ENCODE measurements at places on chromosomes 1 and 21.

DNA sequence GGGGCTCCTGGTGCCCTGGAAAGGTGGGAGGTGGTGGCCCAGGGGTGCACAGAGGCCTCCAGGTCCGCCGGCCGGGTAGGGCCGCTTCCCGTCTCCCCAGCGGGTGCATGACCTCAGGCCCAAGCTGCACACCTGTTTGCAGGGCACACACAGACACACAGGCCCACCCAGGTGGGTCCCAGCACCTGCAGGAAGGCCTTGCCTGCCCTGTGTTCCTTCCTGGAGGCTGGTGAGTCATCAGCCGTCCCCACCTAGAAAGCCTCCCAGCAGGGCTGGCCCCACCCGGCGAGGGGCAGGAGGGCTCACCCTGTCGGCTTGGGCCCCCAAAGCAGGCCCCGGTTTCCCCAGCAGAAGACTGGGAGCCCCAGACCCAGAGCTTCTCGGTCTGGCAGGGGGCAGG, 23.6 kb upstream of the TTLL10 start:
- DNase-seq: no peak

- no peak for DNase-seq
These were observed at the start of gene OR14I1 for GRCh38 chr1:248702714-248703113. Gene OR14I1 (minus strand): TSS chr1:248702766.

DNA sequence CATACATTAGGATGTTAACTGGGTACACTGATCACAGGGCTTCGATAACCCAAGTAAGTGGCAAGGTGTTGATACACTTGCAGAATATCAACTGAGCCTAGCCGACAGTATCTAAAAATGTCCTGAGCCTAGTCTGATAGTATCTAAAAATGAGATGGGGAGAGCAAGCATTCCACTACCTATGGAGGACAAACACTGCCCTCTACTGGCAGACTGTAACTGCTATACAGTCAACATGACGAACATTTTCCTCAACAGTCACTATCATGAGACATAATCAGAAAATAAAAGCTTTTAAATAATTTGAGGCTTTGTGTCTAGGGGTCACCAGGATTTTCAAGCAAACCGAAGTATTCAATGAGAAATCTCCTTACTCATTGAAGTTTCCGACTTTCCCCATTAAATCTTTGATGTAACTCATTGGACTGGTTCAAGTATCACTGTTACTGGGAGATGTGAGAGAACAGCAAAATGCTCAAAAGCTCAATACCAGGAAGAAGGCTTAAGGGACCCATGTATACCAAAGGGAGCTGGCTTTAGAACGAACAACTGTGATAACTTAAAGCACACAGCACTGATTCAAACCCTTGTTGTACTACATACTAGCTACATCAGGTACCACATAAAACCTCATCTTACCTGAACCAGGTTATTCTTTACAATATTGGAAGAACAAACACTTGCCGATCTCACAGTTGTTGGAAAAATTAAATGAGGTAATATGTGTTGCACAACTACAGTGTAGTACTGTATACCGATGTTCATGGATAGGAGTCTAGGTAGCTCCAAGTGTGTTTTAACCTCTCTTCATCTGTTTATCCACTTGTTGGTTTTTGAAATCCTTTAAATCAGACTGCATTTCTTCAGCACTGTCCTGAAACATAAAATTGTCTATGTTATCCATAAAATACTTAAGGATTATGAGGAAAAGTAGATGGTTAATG, 31.1 kb upstream of the SLC45A3 start:
- peak; percentile 48 for DNase-seq

DNA sequence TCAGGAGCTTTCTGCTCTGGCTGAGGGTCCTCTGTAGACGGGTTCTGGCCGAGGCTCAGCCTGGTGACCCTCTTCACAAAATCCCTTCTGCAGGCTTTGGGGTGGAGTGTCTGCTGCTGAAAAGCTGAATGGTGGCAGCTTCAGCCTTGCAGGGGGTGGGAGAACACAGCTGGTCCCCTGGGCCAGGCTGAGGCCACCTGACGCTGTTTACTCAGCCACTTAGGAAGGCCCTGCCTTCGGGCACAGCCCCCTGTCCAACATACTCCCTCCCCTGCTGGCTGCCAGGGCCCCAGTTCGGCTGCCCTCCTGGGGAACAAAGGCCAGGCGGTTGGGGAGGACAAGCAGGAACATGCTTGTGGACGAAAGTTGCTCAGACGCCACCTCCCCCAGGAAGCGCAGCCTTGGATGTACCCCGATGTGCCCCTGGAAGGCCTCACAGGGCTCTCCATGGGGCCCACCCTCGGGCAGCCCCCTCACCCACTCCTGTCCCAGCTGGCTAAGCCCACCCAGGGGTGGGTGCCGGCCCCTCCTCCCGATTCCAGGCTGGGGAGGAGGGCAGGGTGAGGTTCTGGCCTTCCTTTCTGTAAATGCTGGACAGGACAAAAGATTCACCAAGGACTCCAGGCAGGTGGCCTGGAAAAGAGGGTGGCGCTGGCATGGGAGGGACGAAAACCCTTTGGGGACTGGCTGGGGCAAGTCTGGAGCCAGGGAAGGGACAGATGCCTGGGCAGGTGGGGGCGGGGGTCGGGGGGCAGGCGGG, at the start of gene ANKRD65:
ANKRD65 (minus strand) TSS at position 130 of the 760 bp plus-strand sequence. CDS start 271 bp downstream, outside the sequence.
- no peak for DNase-seq

DNA sequence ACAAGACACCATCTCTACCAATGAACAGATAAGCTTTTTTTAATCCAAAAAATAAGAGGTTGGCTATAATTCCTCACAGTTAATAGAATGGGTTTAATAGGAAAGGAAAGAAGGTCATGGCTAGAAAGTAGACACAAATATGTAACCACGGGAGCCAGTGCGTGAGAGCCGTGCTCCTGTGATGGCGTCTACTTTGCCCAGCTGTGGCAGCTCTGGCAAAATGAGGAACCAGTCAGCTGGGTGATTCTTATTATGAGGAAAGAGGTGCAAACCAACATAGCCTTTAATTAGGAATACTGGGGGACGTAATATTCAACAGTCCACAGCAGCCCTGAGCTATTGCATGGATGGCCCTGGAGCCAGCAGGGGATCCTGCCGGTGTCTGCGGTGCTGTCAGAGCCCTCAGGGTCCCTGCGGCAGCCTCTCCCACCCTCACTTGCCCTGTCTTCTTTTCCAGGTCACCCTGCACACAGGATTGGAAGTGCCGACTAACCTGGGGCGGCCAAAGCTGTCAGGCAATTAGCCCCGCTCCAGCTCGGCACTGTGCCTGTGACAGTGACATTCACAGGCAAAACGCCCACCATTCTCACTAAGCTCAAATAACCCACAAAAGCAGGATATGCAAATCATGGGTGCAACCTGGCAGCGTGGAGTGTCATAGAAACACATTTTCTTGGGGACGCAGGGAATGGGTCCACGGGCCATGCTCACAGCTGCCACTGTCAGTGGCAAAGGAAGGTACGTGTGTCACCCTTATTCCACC, 25.9 kb upstream of the GNPAT start:
- no peak for DNase-seq

DNA sequence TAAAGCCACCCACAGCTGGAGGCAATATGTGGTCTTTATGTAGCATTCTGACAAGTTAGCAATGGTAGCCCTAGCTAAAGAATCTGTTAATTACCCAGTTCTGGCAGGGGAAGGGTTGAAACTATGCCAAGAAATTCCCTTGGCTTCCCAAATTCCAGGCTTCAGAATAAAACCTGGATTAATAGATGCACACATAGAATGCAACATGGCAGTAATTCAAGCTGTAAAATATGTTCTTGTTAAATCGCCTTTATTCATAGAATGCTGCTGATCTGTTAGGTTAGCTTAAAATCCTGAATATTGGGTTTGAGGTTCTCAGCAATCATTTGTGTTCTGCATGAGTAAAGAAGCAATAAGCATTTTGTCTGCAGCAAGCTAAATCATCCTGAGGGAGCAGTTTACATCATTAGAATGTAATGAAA, 80.1 kb downstream of the ZNF326 start:
- no peak for DNase-seq

GRCh38 chr1:15928971-15929965, 46.6 kb downstream of the ZBTB17 start:
- no peak for DNase-seq

DNA sequence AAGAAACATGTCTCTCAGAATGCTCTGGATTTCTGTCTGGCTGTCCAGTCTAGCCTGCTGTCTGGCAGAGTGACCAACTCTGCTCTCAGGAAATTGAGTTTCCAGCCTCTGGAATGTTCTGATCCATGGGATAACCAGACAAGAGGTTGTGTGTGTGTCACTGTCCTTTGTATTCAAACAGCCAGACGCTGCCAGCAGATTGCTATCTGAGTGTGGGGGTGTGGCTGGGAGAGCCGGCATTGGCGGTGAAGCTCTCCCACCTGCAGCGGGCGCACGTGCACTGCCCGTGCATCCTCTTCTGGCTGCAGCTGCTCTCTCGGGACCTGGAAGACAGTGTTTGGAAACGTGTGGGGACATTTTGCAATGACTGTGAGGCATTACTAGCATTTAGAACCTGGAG, 26.1 kb downstream of the PKP1 start:
- no peak for DNase-seq

- no peak for DNase-seq
These were observed 10.6 kb upstream of the NADK start for GRCh38 chr1:1788646-1789431.

DNA sequence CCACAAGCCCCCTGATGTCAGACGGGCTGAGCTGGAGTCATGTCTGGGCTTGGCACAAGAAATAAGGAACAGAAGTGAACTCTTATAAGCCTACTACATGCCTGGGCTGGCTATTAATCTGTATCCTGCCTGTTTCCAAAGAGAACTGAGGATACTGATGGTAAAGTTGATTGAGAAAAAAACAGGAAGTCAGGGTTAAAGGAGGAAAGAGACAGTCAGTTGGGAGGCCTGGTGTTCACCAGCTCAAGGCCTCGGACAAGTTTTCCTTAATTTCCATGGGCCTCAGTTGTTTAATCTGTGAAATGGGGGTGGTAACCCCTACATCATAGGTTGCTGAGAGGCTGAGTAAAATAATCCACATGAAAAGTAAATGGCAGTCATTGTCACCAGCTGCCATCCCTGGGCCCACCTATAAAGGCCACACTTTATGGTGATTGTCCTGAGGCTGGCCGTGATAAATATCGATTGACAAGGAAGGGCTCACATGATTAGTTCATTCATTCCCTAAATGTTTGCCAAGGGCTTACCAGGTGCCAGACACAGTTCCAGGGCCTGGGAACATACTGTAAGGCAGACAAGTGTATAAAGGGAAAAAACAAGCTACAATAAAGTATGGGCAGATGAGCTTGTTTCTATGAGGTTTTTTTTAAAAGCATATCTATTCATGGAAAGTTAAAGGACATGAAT, 2.8 kb downstream of the ALDH4A1 start:
- no peak for DNase-seq

DNA sequence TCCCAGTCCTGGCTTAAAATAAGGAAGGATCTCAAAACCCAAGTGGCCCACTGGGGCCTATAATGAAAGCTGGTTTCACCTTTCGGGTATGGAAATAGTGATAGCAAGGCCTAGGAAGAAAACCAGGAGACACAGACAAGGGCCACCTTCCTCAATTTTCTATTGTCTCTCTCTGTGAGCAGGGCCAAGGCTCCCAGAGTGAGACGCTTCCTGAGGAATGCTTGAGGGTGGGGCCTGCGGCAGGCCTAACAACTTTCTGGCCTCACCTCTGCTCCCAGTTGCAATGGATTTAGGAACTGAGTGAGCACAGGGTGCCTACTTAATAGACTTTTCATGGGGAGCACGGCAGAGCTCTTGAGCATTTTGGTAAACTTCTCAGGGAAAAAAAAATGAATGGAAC, 300.9 kb downstream of the ASTN1 start:
- DNase-seq: no peak

DNA sequence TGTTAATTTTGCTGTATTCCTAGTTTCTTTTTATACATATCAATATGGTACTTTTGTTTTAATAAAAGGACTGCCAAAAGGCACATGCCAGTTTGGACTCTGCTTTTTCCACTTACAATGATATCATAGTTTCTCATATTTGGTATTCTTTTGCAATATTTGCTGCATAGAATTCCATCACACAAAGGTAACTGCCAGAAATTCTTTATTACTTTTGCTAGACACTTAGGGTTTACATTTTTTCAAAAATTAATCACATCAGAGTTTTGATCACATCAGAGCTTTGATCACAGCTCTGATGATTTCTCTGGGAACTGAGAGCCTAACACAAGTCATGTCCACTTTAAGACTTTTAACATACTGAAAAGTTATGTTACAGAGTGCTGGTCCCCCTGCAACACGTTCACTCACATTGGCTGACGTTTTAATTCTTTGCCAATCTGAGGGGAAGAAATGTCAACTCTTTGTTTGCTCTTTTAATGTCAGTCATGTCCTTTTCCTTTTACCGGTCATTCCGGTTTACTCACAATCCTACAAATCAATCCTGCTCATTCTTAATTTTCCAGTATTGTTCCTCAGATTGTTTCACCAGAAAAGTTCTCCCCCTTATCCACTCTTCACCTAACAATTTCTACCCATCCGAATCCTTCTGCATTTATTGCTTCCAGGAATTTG, 1.1 kb upstream of the CD46 start:
- no peak for DNase-seq

DNA sequence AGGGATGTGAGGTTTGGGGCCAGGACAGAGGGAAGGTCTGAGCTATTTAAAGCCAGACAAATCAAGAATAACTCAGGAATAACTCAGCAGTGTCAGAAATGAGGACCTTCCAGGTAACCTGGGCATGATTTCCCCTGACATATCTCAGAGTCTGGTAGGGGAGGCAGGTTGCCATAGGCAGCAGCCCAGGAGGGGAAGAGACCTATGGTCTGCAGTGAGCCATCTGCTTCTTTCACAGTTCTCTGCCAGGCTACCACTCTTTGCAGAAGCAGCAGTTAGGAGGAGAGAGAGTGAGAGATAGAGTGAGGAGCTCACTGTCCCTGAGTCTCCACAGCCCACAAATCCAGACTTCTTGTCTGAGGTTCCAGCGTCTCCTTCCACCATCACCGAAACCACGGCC, 6.3 kb upstream of the VSIG8 start:
- no peak for DNase-seq

DNA sequence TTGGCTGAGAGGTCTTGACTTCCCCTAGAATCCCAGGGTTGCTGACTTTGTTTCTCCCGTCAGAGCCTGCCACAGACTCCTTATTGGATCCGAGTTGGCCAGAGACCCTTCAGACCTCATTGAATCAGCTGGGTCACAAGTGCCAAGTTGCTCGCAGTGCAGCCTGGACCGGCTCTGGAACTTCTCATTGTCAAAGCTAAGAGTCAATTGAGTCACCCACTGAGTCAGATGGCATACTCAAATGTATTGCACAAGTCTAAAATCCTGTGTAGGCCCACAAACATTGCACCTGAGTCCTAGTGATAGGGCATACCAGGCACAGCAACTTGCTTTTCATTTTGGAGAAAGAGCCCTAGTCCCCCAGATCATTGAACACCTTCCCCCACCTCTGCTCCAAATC, 20.4 kb upstream of the SCAF4 start:
- no peak for DNase-seq

- no peak for DNase-seq
These were observed 59.2 kb downstream of the ABCA4 start for GRCh38 chr1:94061513-94062443.

DNA sequence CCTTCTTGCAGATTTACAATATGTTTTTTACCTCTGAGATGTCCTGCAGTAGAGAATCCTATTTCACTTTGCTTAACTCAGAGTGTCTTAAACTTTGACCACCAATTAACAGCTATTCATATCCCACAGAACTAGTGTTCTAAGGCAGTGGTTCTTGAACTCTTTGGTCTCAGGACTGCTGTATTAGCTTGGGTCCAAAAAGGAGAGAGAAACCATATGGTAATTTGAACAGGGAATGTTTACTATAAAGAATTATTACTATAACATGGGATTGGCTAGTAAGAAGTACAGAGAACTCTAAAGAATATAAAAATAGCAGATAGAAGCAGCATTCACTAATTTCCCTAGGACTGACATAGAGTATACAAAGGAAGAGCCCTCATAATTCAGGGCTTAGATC, 31.6 kb downstream of the FAM177B start:
- DNase-seq: no peak

GRCh38 chr1:173996995-173997394, 25.2 kb downstream of the RC3H1 start:
- DNase-seq: no peak
